Stimulated activated CD4-positive, alpha-beta T cell treated with anti-CD3 and anti-CD28 coated beads, Interleukin-4, amount 100 ng/mL, for 4 hours (primary cell): ENCODE measurements at places on chromosomes 12 and 14.

DNA sequence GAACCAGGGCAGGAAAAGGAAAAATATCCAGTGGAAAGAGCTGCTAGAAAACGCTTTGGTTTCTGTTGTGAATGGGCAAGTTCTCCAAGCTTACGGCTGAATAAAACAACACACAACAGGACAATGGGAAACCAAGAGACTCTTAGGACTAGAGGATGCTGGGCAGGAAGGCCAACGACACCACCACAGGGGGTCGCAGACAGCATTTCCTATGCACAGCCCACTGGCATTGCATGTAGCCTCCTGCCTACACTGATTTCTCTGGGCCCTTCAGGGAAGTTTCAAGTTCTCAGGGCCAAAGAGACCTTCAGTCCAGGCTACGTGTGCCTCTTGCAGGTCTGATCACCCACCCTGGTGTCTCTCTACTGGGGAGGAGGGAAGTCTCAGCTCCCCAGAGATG, 108.0 kb downstream of the RIMBP2 start:
- DNase-seq, result no peak

GRCh38 chr14:67577181-67577808, 22.8 kb downstream of the PIGH start:
- DNase-seq, result no peak

GRCh38 chr14:45249856-45250575, 3.0 kb downstream of the MIS18BP1 start:
- no peak for DNase-seq

DNA sequence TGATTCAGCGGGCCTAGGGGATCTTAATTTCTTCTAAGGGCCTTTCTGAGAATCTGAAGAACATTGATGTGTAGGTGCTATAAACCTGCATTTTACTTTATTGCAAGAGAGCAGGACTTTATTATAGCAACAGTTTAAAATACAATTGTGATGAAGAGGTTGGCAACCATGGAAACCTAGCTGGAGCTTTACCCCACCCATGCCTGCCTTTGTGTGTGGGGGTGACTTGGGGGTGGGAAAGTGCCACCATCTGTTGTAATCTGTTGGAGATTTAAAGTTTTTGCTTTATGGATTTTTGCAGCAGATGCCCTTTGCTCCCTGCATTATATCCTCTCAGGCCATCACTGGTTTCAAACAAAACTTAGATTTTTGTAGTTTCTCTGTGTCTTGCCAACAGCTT, 64.6 kb downstream of the ATG14 start:
- no peak for DNase-seq

GRCh38 chr14:72644758-72645489, 249.0 kb downstream of the DPF3 start:
- DNase-seq, result no peak

DNA sequence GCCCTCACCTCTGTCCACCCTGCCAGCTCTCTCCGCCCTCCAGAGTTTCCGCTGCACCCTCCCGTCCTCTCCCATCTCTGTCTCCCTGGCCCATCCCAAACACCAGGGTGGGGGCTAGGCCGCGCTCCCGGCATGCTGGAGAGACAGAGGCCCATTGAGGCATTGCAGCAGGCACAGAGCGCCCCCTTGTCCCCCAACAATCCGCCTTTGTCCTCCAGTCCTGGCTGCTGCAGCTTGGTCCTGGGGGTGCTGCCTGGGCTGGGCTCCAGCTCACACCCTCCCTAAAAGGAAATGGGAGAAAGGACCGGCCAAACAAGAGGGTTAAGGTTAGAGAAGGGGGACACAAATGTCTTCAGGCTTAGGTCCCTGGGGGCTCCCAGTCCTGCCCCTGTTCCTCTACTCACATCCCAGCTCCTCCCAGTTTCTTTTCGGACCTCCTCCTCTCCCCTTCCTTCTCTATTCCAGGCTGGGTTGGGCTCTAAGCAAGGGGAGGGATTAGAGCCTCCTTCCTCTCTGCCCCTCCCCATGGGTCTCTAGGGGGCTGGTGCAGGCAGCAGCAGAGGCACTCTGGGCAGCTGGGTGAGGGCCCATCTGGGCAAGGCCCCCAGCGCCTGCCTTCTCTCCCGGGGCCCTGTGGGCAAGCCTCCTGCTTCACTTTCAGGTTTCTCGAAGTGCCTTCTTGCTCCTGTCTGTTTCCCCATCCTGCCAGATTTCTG, at the start of gene CMTM5:
CMTM5 (plus strand) TSS at position 565 of the 716 bp plus-strand sequence. CDS start 206 bp downstream, outside the sequence.
- DNase-seq, result no peak

DNA sequence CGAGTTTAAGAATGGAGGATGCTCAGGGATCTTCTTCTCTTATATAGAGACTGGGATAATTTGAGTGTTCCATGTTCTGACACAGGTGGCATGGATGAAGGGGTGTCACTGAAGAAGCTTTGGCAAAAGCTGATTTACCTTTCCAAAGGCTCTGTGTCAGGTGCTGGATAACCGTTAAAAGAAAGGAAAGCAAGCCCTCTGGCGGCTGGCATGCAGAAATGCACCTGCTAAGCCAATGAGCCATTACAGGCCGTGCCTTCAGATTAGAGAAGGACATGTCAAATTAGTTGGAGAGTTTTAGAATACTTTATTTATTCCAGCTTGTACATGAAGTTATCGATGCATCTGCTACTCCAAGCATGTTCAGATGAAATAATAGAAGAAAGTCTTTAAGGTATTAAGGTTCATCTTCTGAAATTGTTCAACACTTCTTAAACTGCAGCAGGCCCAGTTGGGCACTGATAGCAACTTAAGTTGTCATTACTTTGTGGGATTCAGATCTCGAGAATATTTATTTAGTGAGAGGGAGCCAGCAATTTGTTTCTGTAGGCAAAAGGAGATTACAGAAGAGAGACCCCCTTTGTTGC, 678.2 kb downstream of the NRXN3 start:
- no peak for DNase-seq

- no peak for DNase-seq
Measured at GRCh38 chr12:92543359-92543758, 159.4 kb upstream of the PLEKHG7 start.

DNA sequence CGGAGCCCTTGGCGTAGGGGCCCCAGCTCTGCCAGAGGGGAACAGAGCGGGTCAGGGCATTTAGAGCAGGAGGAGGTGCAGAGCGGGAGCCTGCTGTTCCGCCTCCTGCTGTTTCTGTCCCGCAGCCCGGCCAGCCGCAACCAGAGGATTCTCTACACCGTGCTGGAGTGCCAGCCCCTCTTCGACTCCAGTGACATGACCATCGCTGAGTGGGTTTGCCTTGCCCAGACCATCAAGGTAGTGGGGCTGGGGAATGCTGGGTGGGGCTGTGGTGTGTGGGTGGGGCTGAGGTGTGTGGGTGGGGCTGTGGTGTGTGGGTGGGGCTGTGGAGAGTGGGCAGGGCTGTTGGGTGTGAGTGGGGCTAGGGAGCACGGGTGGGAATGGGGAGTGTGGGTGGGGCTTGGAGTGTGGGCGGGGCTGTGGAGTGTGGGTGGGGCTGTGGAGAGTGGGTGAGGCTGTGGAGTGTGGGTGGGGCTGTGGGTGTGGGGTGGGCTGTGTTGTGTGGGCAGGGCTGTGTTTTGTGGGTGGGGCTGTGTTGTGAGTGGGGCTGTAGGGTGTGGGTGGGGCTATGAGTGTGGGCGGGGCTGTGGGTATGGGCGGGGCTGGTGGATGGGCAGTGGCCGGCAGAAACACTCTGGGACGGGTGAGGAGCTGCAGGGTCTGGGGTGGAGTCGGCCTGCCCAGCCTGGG, 8.0 kb downstream of the ASPG start:
- no peak for DNase-seq

- DNase-seq, result no peak
Measured at GRCh38 chr12:65728848-65729793, 95.2 kb upstream of the HMGA2 start.

DNA sequence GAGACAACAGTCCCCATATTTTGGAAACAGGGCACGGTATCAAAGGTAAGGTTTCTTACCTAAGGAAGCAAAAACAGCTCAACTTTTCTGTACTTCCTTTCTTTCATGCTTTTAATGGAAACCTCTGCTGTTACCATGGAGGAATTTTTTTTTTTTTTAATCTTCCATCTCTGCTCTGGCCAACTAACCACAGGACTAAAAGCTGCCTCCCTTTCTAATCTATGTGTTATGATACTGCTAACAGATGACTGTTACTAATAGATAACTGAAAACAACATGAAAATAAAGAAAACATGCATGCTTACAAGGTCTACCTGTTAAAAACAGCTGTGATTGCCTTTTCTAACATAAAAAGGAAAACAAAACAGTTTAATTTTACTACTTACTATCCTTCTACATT, 168.4 kb downstream of the SOX5 start:
- DNase-seq, result no peak

- DNase-seq, result no peak
Measured at GRCh38 chr14:55051165-55051422, 353 bp upstream of the MAPK1IP1L start.

- no peak for DNase-seq
Measured at GRCh38 chr12:117820216-117820907, 148.4 kb downstream of the KSR2 start.

DNA sequence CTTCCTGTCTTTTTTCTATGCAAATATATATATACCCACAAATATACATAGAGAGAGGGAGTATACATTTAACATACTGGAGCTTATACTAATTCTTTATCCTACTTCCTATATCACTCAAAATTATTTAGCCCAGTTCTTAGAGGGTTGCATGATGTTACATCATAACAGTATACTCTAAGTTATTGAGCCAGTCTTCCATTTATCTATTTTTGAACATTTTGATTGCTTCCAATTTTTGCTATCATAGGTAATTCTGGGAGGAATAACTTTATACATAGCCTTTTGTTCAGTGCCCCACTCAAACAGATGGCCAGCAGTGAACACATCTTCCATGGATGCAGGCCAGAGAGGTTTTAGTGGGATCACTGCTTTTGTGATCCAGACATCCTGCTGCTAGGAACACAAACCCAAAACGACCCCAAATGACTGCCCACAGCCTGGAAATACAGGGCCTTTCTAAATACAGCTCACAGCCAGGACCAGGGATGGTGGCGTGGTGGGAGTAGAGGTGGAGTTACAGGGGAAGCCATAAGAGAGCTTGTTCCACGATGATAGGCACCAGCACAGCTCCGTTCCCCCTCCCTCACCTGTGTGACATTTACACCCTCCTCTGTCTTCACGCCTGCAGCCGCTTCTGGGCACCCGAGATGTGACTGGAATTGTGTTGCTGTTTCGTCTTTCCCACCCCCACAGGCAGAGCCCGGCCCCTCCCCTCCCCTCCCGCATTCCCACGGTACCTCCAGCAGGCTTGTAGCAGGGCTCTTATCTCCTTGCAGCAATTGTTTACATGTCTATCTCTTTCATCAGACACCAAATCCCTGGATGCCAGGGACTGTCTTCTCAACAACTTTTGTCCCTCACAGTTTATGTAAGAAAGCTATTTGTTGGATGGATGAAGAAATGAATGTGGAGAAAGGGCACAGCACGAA, 30.7 kb upstream of the HDAC7 start:
- no peak for DNase-seq

- DNase-seq, result no peak
Measured at GRCh38 chr12:43028826-43029225, 439.3 kb upstream of the PRICKLE1 start.

DNA sequence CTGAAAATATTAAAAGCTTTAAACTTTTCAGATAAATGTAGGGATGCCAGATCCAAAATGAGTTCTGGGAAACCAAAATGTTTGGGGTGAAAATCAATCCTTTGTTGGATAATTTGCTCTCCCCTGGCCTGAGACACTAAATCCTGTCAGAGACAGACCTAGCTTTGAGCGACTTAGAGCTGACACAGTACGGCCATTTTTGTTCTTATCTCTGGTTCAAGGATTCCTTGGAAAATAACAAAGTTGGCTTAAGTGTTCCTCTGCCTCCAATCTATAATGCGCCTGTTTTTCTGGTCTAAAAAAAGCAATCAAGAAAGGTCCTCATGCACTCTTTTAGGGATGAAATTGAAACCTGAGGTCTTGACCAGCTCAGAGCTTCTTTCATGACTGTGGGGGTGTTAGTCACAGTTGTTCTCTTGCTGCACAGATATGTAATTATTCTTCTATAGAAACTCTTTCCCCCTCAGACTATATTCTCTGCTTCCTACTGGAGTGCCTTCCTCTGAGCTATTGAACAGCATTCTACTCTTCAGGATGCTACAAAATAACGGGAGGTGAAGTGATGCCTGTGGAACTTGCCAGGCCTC, 52.3 kb upstream of the EGLN3 start:
- DNase-seq, result no peak

DNA sequence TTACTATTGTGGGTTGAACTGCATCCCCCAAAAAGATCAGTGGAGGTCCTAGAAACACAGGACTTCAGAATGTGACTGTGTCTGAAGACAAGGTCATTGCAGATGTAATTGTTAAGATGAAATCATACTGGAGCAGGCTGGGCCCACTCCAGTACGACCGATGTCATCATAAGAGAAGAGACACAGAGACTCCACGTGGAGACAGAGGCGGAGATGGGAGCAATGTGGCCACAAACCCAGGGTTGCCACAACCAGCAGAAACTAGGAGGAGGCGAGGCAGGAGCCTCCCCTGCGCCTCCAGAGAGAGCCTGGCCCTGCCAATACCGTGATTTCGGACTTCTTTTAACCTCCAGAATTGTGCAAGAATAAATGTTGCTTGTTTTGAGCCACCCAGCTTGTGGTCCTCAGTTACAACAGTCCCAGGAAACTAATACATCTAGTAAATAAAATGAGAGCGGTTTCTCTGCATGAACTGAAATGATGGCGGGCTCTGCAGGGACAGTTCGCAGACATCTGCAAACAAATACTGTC, 25.7 kb upstream of the FZD10 start:
- no peak for DNase-seq

- no peak for DNase-seq
Measured at GRCh38 chr12:113471619-113472171, at the start of gene LHX5. TSS of gene LHX5 (minus strand) at chr12:113471871. CDS start at chr12:113471498, 373 bp downstream.

DNA sequence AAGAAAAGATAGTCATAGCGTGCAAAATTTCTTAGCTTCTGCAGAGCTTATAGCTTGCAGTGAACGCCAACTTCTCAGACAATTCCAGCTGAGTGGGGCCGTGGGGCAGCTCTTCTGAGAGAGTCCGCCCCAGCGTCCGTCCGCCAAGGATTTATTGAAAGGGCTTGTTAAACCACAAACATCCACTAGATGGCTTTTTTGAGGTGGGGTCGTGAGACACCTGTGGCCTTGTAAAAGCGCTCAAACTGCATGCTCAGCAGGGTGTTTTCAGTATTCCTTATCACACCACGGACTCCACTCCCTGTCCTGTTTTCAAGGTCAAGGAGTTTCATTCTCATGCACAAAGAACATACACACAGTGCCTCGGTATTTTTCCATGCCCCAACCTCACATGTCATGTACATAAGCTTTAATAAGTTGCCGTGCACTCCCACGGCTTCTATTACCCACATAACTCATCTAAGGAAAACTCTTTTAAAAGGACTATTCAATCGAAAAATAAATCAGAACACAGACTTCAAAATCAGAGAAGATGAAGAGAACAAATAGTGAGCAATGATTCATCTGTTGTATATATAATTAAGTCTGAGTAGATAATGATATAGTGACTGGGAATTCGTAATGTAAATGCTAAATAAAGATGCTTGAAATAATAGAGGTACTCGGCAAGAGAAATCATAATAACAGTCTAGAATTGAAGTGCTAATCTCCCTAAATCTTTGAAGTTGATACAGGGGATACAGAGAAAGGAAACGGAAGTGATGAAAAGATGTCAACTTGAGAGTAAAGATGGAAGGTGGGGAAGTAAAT, 46.7 kb downstream of the WBP11 start:
- no peak for DNase-seq
